ENCODE measurements at places on chromosomes 7 and 10. TPM values are rescaled to one million over a fixed set of nuclear protein-coding genes. Genes with fewer than 3 reads are reported as not detected.

Gene CDHR3
- 0.57 TPM for polyA plus RNA-seq

DNA sequence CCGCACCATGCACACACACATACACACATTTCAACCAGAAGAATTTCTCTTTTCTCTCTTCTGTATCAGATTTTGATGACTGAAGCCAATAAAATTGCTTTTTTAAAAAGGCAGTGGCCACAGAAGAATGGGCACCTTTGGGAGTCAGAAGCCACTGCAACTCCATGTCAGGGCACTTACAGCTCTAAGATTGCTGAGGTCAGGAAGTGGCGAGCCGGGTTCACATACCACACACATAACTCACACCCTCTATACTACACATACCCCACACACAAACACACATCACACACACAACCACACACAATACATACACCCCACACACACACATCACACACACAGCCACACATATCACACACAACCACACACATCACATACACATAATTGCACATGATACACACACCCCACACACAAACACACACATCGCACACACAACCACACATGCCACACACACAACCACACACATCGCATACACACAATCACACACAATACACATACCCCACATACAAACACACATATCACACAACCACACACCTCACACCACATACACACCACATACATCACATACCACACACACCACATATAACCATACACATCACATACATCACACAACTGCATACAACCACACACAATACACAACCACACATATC lies 31.2 kb downstream of the GPRIN2 start:
- no peak overlapping the region for H3K4me3 ChIP-seq
- peak; percentile 46 for DNase-seq
- H3K27me3 ChIP-seq, result no peaks in the 10 kb centered on the region
- H3K4me1 ChIP-seq, result no peaks in the 10 kb centered on the region
- H3K36me3 ChIP-seq, result no peaks in the 10 kb centered on the region

DNA sequence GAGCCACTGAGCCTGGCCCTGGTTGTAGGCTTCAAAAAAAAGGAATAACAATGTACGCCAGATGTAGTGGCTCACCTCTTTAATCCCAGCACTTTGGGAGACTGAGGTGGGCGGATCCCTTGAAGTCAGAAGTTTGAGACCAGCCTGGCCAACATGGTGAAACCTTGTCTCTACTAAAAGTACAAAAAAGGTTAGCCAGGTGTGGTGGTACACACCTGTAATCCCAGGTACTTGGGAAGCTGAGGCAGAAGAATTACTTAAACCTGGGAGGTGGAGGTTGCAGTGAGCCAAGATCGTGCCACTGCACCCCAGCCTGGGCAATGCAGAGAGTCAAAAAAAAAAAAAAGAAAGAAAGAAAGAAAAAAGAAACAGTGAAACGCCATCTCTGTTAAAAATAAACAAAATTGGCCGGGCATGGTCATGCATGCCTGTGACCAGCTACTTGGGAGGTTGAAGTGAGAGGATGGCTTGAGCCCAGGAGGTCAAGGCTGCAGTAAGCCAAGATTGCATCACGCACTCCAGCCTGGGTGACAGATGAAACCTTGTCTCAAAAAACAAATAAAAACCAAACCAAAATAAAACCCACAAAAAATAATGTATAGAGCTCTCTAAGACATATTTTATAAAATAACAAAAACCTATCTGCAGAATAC lies 4.7 kb upstream of the KLHDC10 start:
- no peak overlapping the region for H3K27ac ChIP-seq
- no peaks in the 10 kb centered on the region for H3K36me3 ChIP-seq
- no peak for DNase-seq
- peaks cover 9% of the 10 kb centered on the region for H3K4me1 ChIP-seq
- H3K4me3 ChIP-seq, result no peak overlapping the region

GRCh38 chr7:103149808-103150180 lies 895 bp upstream of the NAPEPLD start:
- no peak overlapping the region for H3K4me3 ChIP-seq
- DNase-seq, result no peak
- no peak overlapping the region for H3K27ac ChIP-seq
- no peaks in the 10 kb centered on the region for H3K36me3 ChIP-seq
- H3K4me1 ChIP-seq, result peaks cover 10% of the 10 kb centered on the region

Gene NUTM2E
- polyA plus RNA-seq, result 0.04 TPM

Measured in endothelial cell of umbilical vein (primary cell).